ENCODE measurements at places on chromosomes 5 and 9.
A peak's percentile ranks its signal among the peaks of the same experiment; 100 is the strongest.

DNA sequence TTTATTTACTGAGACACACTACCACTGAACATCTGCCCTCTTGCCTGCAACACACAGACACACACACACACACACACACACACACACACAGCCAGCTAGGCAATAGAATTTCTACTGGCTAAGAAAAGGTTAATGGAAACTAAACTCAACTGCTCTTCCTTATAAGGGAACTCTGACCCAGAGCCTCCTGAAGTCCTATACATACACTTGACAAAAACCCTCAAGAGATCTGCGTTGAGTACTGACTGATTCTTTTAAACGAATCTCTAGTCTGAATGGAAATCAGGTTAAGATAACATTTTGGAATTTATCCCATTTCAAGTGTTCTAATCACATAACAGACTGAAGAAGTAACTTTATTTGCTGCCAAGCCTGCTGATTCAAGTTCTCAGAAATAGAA, 25.9 kb upstream of the TRPM3 start:
- no peak for DNase-seq

DNA sequence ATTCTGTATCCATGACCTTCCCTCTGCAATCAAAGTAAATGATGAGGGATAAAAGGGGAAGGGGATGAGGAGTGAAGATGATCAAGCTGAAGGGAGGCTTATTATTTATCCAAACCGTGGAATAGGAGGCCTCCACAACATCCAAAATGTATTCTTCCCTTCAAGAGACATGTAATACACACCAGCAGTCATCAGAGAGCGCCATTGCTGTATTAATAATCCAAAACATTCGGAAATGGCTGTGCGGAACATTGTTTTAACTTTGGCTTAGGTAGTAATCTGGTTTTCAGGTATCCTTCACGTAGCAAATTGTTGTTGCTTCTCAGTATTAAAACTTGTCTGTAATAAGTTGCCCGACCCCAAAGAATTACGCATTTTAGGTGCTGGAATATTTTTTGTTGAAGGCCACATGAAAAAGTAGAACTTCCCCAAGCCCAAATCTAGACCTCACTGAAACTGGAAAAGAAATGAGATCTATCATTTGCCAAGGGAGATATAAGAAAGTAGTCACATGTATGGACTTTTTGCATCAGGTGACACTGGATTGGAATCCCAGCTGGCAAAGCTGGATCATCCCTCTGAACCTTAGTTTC, 2.6 kb upstream of the BOD1 start:
- DNase-seq, result peak; percentile 60

GRCh38 chr9:123408313-123409262, 52.6 kb downstream of the CRB2 start:
- DNase-seq, result no peak

DNA sequence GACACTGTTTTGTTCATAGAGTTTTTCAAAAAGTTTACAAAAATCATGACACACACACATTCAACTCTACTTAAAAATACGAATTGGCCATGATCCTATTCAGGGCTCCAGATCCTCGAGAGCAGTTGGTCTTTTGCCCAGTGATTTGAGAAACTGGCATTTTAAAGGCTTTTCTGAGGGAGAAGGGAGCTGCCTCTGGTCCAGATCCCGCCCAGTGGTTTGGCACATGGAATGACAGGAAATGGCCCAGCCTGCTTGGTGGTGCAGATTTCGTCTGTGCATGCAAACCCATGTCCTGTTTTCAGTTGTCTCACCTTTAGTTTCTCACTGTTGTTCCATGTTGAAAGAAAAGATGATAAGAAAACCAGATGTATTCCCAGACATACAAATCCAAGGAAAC, 3.6 kb downstream of the CAMK4 start:
- no peak for DNase-seq

DNA sequence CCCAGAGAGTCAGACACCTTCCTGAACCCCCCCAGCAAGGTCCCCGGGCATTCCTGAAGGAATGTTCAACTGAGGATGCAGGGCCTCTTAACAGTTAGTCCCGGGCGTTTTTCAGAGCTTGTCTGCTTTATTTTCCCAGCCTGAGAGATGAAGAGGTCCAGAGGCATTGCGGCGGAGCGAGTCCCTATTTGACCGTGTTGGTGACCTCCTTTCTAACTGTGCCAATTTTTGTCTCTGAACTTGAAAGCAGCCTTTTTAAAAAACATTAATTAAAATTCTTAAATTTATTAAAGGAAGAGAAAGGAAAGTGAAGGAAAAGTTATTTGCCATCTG, 433 bp upstream of the PTAR1 start:
- no peak for DNase-seq

DNA sequence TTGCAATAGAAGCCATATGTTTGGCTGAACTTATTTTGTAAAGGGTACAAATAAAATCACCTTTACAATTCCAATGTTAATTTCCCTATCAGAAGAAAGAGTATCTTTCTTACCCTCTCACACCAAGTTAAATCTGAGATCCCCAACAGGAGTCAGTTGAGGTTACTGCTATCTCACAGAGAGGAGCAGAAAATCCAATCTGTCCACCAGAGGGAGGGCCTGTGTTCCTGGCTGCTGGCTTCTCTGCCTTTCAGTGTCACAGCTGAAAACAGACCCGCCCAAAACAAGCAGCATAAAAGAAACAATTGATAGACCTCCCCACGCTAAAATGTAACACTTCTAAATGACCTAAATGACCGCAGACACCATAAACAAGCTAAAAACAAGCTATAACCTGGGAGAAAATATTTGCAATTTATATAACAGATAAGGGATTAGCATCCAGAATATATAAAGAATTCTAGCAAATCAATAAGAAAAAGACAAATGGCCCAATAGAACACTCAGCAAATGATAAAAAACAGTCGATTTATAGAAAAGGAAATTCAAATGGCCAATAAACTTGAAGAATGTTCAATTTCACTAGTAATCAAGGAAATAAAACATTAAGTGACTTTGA, 24.5 kb upstream of the MVB12B start:
- DNase-seq, result no peak

DNA sequence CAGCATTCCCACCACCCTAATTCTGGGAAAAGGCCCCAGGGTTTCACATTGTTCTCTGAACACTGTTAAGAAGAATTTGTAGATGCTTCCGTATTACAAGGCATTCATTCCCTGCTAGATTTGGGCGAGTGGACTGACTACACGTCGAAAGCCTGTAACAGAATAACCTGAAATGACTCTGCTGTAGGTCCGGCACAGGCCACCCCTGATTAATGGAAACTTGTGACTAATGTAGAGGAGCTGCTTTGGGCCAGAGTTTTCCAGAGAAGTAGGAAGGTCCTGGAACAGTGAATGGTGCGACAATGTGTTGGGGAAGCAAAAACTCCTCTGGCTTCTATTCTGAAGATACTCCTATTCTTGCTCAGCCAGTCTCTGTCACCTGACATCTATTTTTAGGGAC, 87.6 kb downstream of the NR3C1 start:
- DNase-seq, result no peak

- no peak for DNase-seq
Observed at GRCh38 chr5:92215116-92215515, 832.0 kb upstream of the ARRDC3 start.

- no peak for DNase-seq
Observed at GRCh38 chr5:119340597-119341218, 15.1 kb upstream of the TNFAIP8 start.

GRCh38 chr9:35840881-35841644, 12.0 kb downstream of the TMEM8B start:
- no peak for DNase-seq

DNA sequence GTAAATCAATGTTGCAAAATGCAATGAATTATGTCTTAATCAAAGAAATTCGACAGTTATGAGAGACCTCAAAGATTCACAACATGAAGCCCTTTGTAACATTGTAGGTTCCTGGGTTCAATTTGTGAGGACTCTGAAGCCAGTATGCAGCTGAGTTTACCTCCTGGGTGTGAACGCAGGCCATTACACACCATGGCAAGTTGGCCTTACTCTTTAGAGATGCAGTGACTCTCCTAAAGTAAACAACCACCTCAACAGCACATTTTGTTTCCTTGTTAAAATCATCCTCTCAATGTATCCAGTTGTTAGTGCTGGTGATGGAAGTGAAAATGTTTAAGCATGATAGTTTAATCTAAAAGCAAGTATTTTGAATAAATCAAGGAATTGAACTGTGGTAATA, 73.8 kb downstream of the JAKMIP2 start:
- no peak for DNase-seq

- DNase-seq, result no peak
Observed at GRCh38 chr5:179241764-179242370, 103.4 kb downstream of the ADAMTS2 start.

DNA sequence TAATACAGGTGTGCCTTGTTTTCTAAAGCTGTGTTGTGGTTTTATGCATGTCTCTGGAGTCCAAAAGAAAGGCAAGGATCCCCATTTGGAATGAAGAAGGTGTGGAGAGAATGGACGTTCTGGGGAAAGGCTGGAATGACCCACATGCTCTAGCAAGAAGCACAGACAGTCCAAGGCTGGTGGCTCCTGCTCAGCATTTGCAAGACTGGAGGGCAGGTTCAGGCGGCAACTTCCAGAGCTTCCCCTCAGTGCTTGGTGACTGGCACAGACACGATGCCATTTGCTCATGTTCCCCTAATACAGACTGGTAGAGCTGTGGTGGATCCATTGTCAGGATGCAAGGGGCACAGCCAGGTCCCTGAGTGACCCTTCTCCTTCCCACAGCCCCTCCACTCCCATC, 8.2 kb downstream of the SLC22A4 start:
- no peak for DNase-seq

- DNase-seq, result no peak
Observed at GRCh38 chr5:143593723-143594122, 190.2 kb upstream of the NR3C1 start.

DNA sequence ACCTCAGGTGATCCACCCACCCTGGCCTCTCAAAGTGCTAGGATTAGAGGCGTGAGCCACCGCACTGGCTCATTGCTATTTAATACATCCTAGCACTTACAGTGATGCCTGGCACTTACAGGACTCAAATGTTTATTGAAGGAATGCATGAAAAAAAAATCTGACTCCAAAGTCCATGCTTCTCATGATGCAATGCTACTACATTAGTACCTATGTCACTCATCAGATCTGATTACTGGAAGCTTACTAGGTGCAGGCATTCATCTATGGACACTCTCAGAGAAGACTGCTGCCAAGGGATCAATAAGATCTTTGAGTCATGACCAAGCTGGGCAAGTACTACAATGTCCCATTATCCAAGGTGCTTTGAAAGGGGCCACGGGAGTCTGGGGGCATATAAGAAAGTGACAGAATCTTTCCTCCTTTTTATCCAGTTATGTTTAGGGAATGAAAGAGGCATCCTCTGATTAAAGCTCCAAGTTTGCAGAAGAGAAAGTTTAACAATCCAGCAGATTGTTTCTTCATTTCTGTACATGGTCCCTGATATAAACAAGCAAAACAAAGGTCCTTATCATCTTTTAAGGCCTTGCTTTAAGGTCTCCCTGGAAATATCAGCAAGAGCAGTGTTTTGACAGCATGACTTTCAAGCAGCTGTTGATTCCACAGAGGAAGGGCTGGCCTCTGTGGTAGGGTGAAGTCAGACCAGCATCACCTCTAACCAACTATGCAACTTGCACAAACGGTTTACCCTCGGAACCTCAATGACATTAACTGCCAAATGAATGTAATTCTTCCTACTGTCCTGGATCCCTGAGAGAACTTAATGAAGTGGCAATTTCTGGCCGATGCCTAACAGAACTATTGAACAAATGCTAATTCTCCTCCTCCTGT, 35.9 kb downstream of the ARPC5L start:
- DNase-seq, result no peak

DNA sequence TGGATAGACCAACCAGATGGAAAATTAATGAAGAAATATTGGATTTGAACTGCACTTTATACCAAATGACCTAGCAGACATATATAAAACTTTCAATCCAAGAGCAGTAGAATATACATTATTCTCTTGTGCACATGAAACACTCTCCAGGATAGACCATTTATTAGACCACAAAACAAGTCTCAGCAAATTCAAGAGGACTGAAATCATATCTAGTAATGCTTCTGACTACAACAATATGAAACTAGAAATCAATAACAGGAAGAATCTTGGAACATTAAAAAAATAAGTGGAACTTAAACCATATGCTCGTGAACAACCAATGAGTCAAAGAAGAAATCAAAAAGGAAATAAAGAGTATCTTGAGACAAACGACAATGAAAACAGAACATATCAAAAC, 150.0 kb upstream of the CD180 start:
- DNase-seq, result no peak

GRCh38 chr9:130245474-130245873, 20.1 kb upstream of the HMCN2 start:
- no peak for DNase-seq

DNA sequence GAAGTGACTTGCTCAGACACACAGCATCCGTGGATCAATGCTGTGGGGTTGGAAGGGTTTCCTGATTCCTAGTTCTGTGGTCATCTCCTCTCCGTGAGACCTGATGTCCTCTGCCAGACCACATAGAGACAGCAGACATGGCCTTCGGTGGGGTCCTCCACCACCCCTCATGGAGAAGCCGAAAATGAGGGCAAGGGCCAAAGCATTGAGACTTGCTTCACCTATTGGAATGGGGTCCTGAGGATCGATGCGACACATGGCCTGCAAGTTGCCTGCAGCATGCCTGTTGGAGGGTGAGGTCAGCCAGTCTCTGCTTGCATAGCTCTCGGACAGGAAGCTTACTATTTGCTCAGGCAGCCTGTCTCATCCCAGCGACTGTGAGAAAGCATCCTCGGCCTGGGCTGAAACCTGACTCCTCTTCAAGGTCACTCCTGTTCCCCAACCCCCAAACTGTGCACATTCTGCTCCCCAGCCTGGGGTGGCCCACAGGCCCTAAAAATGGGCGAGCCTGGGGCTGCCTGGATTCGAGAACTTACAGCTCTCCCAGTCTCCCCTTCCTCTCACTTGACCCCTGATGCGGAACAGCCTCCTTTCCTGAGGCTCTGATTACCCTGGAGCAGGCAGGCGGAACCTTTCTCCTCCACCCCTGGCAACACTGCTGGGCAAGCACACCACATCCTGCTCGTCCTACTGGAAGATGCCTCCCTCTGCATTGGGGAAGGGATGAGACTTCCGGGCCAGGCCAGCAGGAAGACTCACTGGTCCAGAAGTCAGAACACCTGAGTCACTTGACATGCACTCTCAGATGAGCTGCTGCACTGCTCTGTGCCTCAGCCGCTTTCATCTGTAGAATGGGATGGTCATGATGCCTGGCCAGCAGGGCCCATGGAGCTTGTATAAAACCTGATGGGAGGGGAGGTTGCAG, 186.9 kb downstream of the RGS3 start:
- DNase-seq, result no peak

DNA sequence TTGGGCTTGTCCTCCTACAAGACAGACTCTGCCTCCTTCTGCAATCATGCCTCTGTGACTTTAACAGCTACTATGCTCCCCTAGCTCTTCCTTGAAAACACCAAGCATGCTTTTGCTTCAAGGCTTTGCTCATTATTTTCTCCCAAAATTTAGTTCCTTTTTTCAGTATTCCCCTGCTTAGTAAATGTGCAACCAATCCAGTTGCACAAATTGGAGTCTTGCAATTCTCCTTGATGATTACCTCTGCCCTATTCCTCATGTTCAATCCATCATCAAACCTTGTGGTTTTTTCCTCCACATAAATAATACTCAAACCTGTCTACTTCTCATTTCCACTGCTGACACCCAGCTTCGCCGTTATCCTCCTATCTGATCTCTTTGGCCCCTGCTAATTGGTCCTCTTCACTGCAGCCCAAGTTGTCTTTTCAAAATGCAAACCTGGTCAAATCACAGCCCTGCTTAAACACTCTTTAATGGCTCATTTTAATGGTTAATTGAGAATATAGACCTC, 296.3 kb downstream of the CWC27 start:
- DNase-seq, result no peak

All from memory B cell (primary cell).